Stimulated activated CD4-positive, alpha-beta T cell treated with anti-CD3 and anti-CD28 coated beads, Interleukin-12 subunit alpha, Interleukin-12 subunit beta, amount 100 ng/mL, for 24 hours (primary cell): ENCODE measurements at places on chromosomes 12 and 14.

- no peak for DNase-seq
These were observed 6.4 kb downstream of the RAD52 start for GRCh38 chr12:943051-943450.

DNA sequence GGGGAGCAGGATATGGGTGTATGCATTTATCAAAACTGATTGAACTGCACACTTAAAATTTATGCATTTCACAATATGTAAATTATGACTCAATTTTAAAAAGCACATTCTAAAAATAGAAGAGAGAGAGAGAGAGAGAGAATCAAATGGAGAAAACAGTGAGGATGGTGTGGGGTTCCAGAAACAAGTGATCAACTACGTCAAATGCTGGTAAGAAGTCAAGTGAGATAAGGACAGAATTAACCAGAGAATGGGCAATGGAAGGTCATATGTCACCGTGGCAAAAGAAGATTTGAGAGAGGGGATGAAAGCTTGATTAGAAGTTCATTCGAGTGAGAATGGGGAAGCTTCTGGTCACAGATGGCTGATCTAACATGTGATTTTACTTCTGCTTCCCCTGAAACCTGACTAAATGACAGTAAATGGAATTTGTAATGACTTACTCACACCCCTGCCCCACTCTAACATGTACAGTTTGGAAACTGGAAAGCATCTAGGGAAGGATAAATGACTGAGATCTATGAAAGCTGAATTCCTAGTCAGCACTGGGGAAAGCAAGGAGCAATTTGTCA, 276.5 kb upstream of the AMIGO2 start:
- DNase-seq, result no peak

GRCh38 chr14:57998766-57999165, 132.9 kb upstream of the SLC35F4 start:
- DNase-seq, result no peak

DNA sequence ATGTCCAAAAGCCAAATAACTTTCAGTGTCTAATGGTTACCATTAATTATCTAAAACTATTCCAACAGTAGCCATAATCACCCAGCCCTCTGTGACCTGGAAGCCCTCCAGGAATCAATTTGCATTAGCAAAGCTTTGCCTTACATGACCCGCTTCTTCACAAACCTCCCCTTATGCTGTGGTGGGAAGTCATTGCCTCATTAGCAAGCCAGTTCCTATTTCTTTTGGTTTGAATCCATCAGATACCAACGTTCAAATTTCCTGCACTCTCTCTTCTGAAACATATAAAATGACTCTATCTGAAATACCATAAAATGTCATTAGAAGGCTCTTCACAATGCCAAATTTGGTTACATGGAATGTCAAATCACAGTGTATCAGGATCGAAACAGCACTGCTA, 268.3 kb upstream of the PRKD1 start:
- DNase-seq, result no peak

DNA sequence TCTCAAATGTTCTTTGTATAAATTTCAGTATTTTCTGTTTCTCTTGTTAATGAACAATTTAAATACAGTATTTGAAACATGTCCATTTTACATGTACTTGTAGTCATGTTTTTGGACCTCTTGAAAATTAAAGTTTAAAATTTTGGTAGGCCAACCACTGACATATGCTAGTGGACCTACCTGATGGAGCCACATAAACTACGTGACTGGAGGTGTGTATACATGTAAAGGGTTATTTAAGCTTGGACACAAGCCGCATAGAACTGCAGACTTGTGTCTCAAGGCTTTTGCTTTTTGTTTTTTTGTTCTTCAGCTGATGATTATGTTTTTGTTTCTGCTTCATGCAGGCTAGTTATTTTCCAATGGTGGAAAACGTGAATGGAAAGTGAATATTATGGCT, 568.5 kb upstream of the MDGA2 start:
- no peak for DNase-seq
